ENCODE measurements at places on chromosomes 11 and 22.

GRCh38 chr22:26589845-26590736, at the start of gene TPST2:
TSS of gene TPST2 (minus strand) at chr22:26590132. CDS start at chr22:26541630, 48,502 bp downstream.
- DNase-seq: peak; percentile 60

DNA sequence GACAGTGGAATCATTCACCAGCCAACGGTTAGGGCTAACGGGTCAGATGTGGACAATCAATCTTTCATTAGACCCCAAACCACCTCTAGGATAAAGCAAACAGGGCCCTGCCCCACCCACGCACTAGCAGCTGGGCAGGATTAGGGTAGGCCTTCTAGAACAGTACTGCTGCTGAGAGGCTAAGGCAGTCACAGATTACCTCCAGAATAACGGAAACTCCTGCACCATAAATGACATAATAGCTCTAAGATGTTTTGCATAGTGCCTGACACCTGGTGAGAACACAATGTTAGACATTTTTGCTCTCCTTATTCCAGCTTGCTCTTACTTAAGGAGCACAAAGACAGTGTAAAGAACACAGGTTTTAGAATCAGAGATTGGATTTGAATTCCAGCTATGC, 1.8 kb downstream of the SYTL2 start:
- DNase-seq: no peak

- DNase-seq: no peak
Measured at GRCh38 chr11:35655254-35655653, 7.3 kb upstream of the TRIM44 start.

- no peak for DNase-seq
Measured at GRCh38 chr22:46242076-46242475, 8.0 kb downstream of the CDPF1 start.

DNA sequence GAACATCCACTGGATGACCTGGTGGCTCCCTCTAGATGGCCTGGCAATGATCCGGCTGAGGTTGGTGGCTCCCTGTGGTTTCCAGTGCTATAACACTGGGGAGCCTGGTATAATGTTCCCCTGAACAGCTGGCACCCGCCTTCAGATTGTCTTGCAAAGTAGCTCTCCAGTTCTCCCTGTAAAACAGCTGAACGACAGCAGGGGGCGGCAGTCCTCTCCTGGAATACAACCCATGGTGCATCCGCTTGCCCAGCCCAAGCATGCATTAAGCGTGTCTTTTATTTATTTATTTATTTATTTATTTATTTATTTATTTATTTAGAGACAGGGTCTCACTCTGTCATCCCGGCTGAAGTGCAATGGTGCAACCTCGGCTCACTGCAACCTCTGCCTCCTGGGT, 258.9 kb downstream of the BUD13 start:
- DNase-seq: peak; percentile 54

DNA sequence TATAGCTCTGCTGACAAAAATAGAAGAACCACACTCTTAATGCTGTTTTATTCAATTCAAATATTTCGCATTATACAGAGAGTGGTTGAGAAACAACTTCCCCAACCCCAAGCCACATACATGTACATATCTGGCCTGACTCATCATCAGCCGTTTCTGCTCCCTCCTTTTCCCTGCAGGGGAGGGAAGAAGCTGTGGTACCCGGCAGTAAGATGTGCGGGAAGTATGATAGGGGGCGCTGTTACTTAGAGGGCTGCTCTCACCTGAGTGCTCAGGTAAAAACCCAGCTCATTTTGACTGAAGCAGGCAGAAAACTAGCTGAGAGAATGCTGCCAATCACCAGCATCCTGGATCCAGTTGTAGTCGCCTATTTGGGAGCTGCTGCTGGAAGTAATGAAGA, 85.5 kb downstream of the NELL1 start:
- no peak for DNase-seq

- no peak for DNase-seq
Measured at GRCh38 chr11:19832086-19832750, 119.6 kb downstream of the NAV2 start.

DNA sequence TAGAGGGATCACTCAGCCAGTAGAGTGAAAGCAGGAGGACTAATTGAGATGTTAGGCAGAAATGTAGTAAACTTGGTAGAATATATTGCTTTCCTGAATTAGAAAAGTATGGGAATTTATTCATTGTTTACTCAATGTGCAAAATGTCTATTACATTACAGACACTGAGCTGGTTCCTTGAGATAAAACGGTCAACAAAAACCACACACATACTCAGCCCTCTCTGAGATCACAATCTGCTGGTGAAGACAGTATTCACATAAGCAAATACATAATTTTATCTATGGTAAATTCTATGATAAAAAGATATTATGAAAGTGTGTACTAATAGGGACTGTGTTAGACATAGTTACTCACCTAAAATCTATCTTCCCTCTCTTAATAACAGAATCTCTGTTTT, 833.5 kb downstream of the KCNA4 start:
- DNase-seq: no peak

DNA sequence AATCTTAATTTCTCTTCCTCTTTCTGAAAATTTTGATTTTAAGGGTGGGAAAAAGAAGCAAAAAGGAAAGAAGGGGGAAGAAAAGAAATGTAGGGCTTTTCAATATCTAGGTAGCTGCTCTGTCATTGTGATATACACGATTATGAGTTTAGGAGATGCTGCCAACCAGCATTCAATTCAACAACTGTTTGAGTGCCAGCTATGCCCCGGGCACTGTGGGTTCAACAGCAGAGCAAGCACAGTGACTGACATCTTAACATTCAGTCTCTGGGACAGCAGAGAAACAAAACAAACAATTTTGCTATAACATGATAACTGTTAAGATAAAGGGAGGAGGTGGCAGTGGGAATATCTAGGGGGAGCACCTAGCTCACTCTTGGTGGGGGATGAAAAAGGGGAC, 91.6 kb downstream of the DBX1 start:
- DNase-seq: no peak

GRCh38 chr11:47406896-47407745, 1.3 kb upstream of the SLC39A13 start:
- DNase-seq: no peak

DNA sequence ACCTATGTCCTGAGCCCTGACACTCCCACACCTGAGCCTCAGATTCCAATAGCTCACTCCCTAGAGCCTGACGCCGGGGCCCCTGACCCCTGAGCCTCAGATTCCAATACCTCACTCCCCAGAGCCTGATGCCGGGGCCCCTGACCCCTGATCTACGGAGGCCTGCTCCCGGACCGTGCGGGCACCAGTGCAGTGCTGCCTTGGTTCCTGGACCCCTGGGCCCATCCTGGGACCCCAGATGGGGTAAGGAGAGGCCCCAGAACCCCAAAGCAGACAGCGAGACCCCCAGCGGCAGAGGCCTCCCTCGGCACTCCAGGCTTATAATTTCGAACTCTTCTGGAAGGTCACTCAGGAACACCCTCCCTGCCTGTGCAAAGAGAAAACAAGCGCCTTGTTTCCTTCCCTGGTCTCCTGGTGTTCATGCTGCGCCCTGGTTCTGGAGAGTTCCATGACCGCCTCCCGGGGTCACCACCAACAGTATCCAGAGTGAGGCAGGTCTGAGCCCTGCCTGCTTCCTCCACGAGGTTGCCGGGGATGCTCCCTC, 7.5 kb downstream of the SUSD2 start:
- no peak for DNase-seq

- DNase-seq: no peak
Measured at GRCh38 chr11:3631331-3631730, 10.5 kb downstream of the ART5 start.

DNA sequence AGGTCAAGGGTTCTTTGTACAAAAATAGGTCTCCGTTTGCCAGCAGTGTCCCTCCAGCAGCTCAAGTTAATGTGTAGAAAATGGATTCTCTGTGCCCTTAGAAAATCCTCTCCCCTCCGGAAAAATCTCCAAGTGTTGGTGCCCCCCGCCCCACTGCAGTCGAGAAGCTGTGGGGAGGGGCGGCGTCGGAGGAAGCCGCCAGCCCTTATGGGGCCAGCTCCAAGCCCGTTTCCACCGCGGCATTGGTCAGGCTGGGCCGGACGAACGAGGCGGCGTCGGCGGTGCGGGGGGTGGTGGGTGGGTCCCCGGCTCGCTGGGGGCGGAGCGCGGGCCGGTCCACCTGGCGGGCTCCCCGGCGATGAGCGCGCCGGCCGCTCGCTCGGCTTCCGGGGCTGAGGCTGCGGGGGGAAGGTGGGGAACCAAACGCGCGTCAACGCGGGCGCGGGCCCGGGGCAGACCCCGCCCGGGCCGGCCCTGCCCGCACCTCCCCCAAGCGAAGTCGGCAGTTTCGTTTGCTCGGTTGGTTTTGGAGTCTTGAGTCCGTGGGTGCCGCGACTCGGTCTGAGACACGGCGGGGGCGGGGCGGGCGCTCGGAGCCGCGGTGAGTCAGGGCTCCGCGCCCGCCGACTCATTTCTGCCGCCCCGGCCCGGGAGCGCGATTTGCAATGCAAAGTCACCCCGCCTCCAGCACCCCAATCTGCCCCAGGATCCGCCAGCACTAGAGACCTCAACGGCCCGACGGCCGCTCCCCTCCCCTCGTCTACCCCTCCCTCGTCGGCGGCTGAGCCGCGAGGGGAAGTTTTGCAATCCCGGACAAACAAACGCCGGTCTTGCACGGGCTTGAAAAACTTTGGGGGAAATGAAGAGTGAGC, 1.4 kb downstream of the ASCL2 start:
- no peak for DNase-seq

- no peak for DNase-seq
Measured at GRCh38 chr11:48087974-48088681, 107.8 kb downstream of the PTPRJ start.

- no peak for DNase-seq
Measured at GRCh38 chr11:57901756-57902155, 121.9 kb upstream of the OR9Q1 start.

- DNase-seq: no peak
Measured at GRCh38 chr11:13010749-13011465, 1.8 kb downstream of the RASSF10 start.

GRCh38 chr11:81278991-81279390, 1454.7 kb downstream of the FAM181B start:
- DNase-seq: no peak

DNA sequence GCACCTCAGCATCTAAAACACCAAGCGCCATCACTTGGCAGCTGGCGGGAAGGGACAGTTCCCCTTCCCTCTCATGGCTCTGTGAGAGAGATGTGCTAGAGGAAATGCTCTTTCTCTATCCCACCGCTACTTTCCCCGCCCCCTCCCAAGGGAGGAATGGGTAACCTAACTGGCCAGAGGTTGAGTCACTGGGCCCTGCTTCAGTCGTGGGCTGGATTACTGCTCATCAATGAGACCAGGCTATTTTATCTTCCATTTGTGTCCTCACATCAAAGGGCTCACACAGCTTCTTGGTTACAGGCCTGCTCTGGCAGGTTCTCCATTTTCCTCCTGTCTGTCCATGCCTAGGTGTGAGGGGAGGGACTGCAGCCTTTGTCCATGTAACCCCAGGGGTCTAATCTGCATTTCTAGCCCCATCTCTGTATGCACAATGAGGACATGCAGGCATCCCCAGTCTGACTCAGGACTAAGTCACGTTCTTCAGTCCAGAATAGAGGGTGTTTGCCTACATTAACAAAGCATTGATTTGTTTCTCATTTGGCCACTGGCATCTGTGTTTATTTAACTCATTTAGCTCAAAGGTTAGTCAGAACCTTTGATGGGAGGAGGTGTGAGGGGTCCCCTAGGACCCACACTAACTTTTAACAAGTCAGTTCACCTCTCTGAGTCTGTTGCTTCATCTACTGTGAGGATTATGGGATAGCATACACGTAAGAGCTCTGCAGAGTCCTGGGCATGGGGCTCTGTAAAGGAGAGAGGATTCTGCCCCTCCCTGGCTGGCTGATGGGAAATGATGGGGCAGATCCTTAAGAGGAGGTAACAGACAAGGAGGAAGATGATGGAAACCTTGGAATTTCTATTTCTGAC, 99.1 kb downstream of the XRRA1 start:
- DNase-seq: no peak

- DNase-seq: no peak
Measured at GRCh38 chr11:69339041-69339733, 45.2 kb downstream of the MYEOV start.

DNA sequence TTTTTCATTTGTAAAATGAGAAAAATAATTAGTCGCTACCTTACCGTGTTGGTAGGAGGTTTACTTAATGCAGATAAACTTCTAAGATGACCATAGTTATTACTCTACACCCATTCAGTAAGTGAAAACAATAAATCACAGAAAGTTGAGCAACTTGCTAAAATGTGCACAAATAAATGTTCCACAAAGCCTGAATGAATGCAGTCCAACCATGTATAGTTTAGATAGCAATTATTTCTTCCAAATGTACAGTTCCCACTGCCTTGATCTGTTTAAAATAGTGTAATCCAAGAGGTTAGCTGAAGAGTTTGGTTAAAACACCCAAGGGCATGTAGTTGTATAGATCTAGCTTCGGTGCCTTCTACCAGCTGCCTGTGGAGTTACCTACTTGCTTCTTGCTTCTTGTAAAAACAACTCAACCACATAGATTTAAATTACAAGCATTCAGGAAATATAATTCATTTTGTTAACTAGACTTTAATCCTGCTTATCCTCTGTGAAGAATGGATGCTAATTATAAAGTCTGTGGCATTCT, 106.3 kb upstream of the CARD18 start:
- DNase-seq: no peak

GRCh38 chr22:48057116-48057835, 1294.8 kb downstream of the TBC1D22A start:
- DNase-seq: no peak

DNA sequence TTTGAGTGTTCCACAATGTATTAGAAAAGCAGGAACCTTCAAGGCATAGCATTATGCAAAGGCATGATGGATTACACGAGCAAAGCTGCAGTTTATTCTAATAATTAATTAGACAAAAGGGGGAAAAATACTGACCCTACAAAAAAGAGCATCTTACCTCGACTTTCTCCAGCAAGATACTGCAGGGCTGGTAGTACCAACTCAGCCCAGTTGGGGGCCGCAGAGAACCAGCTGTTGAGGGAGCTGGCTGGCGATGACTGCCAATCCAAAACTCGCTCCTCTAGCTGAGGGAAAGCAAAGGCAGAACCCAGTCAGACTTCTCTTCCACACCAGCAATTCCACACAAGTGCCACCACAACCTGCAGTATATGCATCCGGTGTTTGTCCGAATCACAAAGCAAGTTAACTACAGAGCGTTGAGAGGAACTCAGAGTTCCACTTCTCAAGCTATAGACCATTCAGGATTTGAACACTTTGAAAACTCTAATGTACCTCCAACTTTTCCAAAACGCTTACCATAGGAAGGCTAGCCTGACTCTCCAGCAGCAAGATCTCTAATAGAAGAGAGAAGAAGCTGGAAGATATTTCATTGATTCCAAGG, 13.7 kb downstream of the NFRKB start:
- DNase-seq: peak; percentile 27

- no peak for DNase-seq
Measured at GRCh38 chr11:8257003-8257664, 6.5 kb downstream of the LMO1 start.
